Breast epithelium (tissue), 4 donors: ENCODE measurements at places on chromosomes 2 and 18. TPM values are rescaled to one million over a fixed set of nuclear protein-coding genes. Genes with fewer than 3 reads are reported as not detected.

- H3K27me3 ChIP-seq: no peaks in the 10 kb centered on the region
- DNase-seq: no peak
- H3K4me1 ChIP-seq: no peaks in the 10 kb centered on the region
- no peaks in the 10 kb centered on the region for H3K36me3 ChIP-seq
- H3K4me3 ChIP-seq: no peak overlapping the region
These were observed 619.0 kb downstream of the SLC4A3 start for GRCh38 chr2:220246386-220246785.

DNA sequence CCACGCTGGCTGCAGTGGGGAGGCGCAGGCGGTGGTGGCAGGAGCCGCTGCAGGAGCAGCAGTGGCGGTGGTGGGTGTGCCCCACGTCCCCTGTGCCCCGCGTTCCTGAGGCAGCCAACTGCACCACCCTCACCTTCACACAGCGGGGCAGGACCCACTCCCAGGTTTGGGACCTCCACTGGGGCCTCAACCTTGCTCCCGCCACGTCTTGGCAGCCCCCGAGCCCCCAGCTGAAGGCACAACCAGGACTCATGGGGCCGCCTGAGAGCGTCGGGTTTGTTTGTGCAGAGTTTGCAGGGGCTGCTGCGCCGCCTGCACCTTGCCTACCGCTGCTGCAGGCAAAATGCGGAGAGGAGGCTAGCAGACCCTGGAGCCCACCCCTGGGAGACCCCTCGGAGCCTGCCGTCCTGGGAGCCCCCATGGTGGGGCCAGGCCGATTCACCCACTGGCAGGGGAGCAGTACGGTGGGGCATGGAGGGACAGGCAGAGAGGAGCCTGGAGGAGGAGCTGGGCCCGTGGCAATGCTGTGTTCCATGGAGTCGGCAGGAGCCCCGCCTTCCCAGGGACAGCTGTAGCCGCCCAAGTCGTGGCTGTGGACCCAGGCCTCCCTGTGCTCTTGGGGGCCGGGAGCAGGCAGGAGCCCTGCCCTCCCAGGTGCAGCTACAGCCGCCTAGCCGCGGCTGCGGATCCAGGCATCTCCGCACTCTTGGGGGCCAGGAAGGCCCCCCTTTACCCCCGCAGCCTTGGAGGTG lies 14.7 kb upstream of the EML6 start:
- no peaks in the 10 kb centered on the region for H3K27me3 ChIP-seq
- H3K4me1 ChIP-seq: no peaks in the 10 kb centered on the region
- H3K27ac ChIP-seq: peak overlapping the region; percentile 26
- H3K4me3 ChIP-seq: peak overlapping the region; percentile 27

DNA sequence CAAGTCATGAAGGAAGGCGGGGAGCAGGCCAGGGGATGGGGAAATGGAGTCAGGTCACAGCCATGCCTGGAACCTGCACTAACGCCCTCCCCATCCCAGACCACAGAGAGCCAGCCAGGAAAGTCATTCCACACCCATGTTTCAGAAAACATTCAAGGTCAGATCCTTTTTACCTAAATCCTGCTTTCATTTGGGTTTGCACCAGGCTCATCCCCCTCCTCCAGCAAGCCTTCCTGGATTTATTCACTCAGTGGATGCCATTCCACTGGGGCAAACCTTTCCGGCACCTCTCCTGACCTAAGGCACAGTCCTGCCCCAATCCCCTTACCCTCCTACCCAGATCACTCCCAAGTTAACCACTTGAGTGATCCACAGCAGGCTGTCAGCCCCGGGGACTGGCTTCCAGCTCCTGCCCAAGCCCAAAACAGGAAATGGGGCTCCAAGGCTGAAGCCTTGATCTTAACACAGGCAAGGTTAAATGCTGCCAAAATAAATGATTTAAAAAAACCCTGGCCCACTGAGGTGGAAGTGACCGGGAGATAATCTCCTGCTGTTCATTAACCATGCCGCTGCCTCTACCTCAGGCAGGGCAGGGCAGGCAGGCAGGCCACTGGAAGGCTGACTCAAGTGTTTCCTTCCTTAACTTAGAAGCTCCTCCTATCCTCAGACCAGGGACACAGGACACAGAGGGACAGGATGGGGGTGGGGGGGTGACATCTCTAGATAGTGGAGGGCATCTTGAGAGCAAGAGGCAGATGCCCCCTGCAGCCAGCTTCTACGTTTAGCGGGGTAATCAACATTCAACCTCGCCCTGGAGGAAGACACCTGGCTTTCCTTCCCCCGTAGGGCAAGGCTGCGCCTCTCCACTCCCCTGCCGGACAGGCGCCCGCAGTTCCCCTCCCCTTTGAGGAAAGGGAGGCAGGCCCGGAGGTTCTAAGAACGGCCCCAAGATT lies 1.4 kb downstream of the RAB11FIP5 start:
- H3K27ac ChIP-seq: peak overlapping the region; percentile 95
- peak overlapping the region; percentile 93 for H3K4me3 ChIP-seq
- H3K36me3 ChIP-seq: no peaks in the 10 kb centered on the region
- no peaks in the 10 kb centered on the region for H3K27me3 ChIP-seq

The NT5DC4 gene
- total RNA-seq: not detected

The FEV gene
- total RNA-seq: not detected

The LINC00305 gene
- total RNA-seq: not detected
